Osteocyte (in vitro differentiated cells): ENCODE measurements at places on chromosomes 12 and 14. TPM values are rescaled to one million over a fixed set of nuclear protein-coding genes. Genes with fewer than 3 reads are reported as not detected.

DNA sequence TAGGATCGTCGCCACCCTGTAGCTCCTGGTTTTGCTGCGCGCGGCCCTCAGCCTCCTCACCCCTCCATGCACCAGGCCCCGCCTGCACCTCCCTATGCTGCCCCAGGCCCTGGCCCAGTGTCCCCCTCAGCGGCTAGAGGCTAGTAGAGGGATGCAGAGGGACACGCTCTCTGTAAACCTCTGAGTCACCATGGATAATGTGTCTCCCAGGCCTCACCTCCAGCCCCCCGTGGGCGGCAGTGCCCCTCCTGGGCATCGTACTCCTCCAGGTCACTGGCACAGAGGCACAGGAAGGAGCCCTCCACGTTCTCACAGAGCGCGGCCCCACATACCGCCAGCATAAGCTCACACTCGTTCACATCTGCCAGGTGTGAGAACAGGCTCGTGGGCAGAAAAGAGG is 12.3 kb downstream of the ISCA2 start:
- no peak overlapping the region for H3K27ac ChIP-seq
- peaks cover 24% of the 10 kb centered on the region for H3K4me1 ChIP-seq
- H3K27me3 ChIP-seq = no peaks in the 10 kb centered on the region

GRCh38 chr12:117738233-117738632 is 230.6 kb downstream of the KSR2 start:
- DNase-seq = no peak
- peaks cover 13% of the 10 kb centered on the region for H3K27me3 ChIP-seq
- no peaks in the 10 kb centered on the region for H3K36me3 ChIP-seq

The TMEM132C gene
- total RNA-seq = not detected in 2 replicates

The MIA2 gene
- 21.4 and 22.5 TPM in 2 replicates for total RNA-seq

The AKAP5 gene
- total RNA-seq = 3.4 and 3.6 TPM in 2 replicates
